ENCODE measurements at places on chromosomes 2 and 18.

DNA sequence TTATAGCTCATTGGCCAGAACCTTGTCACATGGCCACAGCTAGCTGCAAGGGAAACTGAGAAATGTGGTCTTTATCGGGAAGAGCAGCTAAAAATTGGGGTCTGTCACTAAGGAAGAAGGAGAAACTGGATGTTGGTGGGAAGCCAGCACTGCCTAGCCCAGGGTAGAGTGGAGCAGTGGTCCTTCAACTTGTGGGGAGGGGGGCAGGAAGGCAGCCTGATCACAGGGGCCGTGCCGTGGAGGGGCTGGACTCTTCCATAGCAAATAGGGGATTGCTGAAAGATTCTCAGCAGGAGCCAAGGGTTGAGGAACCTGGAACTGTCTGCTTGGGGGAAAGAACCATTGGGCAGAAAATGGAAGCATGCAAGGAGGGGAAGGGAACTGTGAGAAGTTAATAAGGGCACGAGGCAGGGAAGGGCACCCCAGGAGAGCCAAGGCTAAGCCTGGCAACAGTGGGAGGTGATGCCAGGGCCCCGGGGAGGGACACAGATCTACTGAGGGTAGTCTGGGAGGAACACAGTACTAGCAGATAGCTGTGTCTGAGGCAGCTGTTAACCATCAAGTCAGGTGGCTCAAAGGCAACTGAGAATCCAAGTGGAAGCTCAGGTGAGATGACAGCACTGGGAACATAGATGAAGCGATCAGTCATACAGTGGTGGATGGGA is 5.9 kb upstream of the NEURL3 start:
- DNase-seq, result no peak

- no peak for DNase-seq
These were observed 32.7 kb downstream of the TMEM17 start for GRCh38 chr2:62473246-62473827.

- DNase-seq, result no peak
These were observed 411.4 kb downstream of the TSN start for GRCh38 chr2:122166820-122167219.

DNA sequence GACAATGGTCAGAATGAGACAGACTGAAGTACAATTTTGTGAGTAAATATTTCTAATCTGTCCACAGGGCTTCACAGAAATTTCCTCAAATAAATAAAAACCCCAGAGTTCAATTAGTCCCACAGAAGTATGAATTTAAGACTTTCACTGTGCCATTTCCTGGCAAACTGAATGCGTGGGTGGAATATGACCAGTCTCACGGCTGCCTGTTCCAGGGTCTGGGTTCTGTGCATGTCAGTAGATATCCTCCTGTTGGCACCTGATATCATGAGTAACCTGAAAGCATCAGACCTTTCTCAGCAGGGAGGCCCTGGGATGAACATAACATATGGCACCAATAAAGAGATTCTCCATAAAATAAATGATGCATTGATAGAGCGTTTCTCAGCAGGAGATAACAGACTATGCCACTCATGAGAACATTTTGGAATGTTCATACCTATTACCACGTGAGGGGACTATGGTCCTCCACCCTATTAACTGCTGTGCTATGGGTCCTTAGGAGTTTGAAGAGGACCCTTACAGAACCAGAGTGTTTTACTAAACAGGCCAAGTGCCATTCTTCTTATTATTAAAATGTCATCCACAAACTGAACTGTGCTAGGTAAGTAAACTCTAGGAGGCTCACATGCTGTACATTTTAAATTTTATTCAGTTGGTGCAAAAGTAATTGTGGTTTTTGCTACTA is 10.6 kb upstream of the MALL start:
- no peak for DNase-seq

DNA sequence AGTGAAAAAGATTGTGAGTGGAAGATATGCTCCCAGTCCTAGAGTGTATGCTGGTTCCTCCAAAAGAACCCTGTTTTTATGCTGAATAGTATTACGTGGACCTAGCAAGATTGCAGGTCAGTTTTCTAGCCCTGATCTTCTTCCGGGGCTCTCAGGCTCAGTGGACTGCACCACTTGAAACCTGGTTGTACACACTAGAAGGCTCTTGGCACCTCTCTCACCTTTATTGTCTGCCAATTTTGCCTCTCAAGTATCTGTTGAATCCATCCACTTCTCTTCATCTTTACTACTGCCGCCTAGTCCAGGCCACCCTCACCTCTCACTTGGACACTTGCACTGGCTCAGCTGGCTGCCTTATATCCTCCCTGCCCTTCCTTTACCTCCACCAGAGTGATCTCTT is 16.8 kb downstream of the TTC39C start:
- DNase-seq, result no peak

- peak; percentile 0 for DNase-seq
These were observed 569.4 kb downstream of the CCDC85A start for GRCh38 chr2:56753182-56753581.

DNA sequence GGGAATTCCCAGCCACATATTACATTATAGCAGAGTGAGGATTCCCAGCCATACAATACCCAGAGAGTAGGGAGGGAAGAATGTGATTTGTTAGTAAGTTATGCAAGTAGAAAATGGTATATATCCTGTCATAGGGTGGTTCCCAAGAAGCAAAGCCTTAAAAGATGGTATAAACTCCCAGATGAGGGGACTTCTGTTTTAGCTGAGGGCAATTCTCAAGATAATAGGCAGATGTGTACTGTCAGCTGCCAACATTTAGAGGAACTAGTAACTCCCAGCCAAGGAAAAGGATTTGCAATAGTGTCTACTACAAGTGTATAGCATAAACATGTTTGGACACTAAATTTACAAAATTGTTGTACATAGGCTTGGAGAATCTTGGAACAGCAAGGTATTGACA is 86.5 kb downstream of the XDH start:
- no peak for DNase-seq

All from GM13976 (cell line).